Transverse colon (tissue), 4 donors: ENCODE measurements at places on chromosomes 3 and 15. TPM values are rescaled to one million over a fixed set of nuclear protein-coding genes. Genes with fewer than 3 reads are reported as not detected.

The KY gene
- total RNA-seq: not detected

The LRRC31 gene
- 67.6 TPM for total RNA-seq

The FYTTD1 gene
- 30.2 TPM for total RNA-seq

The ZNF620 gene
- total RNA-seq: 8.0 TPM

The CATSPER2 gene
- total RNA-seq: 58.1 TPM
